ENCODE measurements at places on chromosomes 4 and X.

DNA sequence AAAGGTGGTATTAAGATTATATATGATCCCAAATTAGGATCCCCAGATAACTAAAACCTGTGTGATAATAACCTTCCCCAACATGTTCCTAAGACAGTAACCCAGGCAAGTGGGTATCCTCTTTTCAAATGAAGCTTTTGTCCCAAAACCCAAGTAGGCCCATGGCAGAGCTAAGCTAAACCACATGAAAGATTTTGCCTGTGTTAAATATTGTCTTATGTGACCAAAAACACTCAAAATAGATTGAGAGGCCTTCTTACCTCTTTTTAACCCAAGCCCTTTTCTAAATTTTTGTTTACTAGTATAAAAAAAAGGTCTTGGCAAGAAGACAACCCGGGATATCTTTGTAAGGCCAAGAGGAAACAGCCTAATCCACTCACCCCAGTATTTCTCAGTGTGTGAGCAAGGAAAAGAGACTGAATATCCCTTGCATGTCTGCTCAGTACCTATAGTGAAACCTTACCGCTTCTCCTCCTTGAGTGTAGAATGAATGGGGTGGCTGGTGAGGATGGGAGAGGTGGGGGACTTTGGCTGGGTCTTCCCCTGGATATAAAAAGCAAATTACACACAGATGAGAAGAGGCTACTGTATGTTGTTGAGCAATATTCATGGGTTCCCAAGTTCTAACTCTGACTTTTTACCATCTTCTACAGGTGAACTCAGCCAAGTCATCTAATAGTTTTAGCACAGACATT is 188.8 kb upstream of the BMP3 start:
- no peak for DNase-seq

GRCh38 chr4:140061194-140061593 is 92.8 kb downstream of the MAML3 start:
- no peak for DNase-seq

DNA sequence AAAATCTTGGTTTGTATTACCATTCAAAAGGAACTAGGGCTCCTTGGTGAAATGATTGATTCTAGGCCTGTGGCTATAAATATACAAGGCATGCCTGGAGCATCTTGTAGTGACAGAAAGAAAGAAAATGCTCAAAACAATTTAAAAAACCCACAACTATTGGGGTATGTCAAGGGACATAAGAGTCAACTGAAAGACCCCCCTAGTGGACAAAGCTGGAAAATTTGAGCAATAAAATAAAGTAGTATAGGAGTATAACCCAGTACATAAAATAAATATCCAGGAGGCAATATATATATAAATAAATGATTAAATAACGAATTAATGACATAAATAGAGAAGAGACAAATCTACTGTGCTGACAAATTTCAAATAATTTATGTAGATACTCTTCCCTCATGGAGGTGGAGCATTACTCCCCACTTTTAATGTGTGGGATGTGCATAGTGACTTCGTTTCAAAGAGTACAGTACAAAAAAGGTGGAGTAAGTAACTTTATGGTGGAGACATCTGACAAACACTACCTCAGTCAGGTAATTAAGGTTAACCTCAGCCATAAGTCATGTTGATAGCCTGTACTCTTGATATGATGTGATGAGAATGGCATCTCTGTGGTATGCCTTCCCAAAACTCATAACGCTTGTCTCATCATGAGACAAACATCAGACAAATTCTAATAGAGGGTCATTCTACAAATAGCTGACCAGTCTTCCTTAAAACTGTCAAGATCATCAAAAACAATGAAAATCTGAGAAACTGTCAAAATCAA is 185.0 kb upstream of the GLRA2 start:
- no peak for DNase-seq

- no peak for DNase-seq
Measured at GRCh38 chr4:71857713-71858451, 74.0 kb upstream of the GC start.

GRCh38 chr4:105807496-105807895 is 87.8 kb upstream of the NPNT start:
- no peak for DNase-seq

GRCh38 chr4:48065587-48066052 is 49.0 kb downstream of the NIPAL1 start:
- DNase-seq, result no peak

DNA sequence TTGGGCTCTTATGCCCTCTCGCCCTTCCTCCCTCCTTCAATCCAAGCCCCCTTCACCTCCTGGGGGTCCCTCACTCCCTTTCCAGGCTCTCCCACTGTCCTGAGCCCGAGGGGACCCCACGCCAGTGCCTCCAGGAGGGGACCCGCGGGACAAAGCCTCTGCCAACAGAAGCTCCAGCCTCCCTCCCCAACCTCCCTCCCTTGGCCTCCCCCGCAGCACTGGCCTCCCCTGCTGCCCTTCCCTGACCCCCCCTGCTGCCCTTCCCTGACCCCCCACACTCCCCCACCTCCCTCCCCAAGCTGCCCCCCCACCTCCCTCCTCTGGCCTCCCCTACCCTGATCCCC is 71.0 kb upstream of the MXD4 start:
- no peak for DNase-seq

DNA sequence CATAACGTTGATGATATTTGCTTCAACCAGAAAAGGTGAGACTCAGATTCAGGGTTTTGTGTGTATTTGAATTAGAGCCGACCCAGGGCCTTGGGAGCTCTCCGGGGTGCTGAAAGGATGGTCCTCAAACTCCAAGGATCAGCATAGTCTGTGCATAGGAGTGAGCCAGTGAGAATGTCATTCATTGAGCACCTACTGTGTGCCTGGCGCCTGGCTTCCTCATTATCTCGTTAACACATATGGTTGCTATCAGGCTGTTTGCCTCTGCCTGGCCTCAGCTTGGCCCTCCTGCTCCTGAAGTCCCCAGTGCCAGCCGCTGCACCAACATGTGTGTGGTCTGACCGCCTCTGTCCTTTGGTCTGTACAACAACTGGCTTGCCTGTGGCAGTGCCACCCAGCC is 25.1 kb upstream of the JAKMIP1 start:
- DNase-seq, result no peak

DNA sequence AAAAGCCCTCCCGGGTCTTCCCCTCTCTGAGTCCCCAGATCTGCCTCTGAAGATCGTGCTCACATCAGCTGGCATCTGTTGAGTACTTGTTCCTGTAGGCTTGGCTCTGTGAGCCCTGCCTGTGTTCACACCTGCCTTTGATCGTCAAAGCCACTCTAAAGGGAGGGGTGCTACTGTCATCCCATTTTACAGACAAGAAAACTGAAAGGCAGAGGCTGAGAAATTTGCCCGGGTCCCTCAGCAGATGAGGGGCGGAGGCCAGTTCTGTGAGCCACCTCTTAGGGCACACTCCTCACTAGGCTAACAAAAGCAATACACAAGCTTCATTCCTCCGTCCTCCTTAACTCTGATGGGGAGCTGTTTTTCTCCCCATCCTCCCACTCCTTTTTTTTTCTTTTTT is 655 bp downstream of the CYTL1 start:
- no peak for DNase-seq

- DNase-seq, result no peak
Measured at GRCh38 chr4:24764345-24764744, 31.0 kb upstream of the SOD3 start.

DNA sequence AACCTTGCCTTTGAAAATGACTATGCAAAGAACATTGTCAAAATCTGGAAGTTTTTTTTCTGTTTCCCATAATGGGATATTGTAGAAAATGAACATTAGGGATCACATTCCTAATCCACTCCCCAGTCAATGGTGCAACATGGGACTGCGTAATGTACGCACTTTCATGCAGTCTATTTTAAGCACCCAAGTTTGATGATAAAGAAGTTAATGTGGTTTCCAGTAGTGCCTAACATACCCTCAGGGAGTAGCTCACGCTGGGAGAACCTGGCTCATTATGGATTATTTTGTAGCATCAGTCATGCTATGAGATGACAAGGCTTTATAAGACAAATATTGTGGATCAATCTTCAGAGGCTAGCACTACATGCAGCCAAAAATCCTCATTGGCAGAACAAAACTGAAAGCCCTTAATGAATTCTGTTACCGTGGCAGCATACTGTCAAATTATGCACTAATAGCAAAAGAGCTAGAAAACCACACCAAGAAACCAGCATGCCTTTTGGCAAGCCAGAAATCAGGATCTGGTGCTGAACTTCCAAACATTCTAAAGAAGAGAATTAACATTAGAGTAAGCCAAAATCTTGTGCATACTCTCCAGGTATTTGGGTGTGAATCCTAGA is 1392.8 kb upstream of the TENM3 start:
- DNase-seq, result no peak

DNA sequence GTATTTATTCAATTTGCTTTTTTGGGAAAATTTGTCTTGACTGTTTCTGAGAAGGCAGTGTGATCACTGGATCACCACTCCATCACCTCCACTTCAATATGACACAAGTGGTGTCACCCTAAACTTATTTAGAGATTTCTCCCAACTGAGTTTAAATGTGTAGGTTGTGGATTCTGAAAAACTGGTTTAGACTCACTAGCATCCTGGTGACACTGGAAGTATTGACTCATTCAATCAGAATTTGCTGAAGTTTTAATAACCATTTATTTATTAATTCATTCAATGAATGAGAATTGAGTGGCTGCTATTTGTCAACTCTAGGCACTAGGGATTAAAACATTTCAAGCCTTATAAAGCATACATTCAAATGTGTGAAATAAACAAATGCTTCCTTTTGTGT is 819.1 kb upstream of the EPHA5 start:
- DNase-seq, result no peak
